H7 (cell line): ENCODE measurements at places on chromosomes 7 and 10.

DNA sequence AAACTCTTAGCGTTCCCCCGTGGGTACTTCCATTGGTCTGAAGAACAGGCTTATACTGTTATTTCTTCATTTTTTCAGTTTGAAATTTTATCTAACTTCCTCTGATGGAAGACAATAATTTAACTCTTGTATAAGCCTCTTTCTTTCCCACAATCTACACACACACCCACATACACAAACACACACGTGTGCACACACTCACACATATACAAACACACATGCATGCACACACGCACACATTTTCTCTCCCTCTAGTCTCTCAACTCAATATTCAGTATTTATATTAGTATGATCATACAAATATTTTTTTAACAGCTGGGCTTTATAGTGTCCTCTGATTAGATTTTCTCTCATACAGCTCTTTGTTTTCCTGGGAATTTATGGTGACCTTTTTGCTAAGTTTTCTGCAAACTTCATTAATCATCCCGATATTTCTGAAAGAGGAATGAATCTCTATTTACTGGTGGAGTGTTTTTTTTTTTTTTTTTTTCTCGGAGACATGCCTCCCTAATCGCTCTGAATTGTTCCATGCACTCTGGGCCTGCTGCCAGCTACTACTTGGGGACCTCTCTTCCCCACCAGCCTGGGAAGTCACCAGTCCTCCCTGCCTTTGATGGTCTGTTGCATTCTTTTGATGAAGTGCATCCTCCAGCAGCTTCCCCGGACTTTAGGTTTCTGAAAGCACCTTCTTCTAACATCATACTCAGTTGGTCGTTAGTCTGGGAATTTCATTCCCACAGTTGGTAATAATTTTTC, 75.5 kb downstream of the ZNF777 start:
- DNase-seq: no peak

DNA sequence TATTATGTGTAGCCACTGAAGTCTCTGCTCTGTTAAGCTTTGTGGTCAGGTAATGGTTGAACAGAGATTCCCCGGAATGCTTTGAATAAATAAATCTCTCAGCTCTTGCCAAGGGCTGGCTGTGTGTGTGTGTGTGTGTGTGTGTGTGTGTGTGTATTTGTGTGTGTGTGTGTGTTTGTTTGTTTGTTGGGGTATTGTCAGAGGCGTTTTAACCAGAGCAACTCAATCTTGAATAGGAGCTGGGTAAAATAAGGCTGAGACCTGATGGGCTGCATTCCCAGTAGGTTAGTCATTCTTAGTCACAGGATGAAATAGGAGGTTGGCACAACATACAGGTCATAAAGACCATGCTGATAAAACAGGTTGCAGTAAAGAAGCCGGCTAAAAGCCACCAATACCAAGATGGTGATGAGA, 256.2 kb upstream of the CACNA2D1 start:
- DNase-seq: no peak

DNA sequence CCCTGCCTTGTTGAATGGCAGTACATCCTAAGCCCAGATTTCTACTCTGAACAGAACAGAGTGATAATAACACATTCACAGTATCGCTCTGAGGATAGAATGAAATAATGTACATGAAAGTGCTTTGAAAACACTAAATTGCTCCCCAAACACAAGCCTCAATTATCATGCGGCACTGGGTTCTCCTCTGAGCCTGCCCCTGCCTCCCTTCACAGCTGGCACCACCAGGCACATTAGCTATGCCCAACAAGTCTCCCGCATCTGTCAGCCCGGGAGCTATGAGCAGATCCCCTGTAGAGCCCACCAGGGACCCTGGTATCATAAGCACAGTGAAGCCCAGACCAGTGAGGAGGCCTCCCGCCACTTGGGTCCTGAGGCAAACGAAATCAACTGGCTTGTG, 405.5 kb downstream of the GRID1 start:
- DNase-seq: no peak

DNA sequence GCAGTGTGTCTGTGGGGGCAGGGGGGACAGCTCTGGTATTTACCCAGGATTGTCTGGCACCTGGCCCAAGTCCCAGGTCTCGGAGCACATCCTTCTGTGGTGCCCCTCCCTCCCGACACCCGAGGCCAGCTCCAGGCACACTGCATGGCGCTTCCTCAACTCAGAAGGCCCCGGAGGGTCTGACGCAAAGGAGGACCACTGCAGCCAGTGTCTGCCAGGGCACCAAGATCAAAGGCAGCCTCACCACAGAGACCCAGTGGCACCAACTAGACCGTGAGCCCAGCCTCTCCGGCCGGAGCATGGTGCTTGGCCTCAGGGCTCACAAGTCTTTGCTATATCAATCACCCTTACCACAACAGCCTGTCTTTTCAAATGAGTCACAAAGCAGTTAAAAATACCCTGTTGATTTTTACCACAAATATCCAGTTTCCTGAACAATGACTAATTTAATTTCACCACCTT, 99.3 kb upstream of the DDC start:
- DNase-seq: no peak

DNA sequence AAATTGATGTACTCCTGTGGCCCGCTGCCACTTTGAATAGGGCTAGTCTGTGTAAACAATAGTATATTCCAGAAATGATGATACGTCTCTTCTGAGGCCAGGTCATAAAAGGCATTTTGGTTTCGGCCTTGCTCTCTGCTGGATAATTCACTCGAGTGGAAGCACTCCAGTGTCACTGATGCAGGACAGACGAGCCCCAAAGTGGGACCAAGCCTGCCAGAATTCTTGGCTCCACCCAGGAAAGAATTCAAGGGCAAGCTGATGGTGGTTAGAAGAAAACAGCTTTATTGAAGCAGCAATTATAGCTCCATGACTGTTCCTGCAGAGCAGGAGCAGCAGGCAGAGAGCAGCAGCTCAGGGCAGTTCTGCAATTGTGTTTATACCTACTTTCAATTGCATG, 717.6 kb downstream of the GRM8 start:
- no peak for DNase-seq

GRCh38 chr10:119461380-119461779, 81.1 kb downstream of the RGS10 start:
- DNase-seq: no peak

DNA sequence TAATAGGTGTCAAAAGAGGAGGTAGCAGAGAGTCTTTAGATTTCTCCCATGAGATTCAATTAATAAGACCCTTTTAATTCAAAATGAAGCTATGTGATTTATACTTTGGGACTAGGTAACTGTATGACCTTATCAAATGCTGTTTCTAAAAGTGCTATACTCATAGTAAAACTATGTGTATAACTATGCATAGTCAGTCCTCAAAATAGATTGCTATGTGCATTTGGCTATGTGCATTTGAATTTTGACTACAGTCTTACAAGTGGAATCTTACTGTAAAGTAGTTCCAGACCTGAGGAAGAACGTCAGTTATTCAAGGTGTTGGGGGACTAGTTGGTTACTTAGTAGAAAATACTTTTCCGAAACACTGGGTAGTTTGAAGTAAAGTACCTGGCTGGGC, 36.9 kb downstream of the ADD3 start:
- no peak for DNase-seq

DNA sequence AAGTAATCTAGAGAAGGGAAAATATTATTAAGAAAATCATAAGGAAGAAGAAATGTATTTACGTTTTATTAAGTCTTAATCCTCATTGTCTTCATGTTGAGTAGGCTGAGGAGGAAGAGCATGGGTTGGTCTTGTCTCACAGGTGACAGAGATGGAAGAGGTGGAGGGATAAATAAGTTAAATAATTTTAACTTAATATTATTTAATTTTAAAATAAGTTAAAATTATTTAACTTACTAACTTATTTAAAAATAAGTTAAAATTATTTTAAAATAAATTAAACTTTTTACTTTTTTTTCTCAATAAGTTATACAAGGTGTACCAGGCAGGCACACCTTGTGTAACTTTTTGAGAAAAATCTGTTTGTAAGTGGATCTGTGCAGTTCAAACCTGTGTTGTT, 36.6 kb downstream of the STK31 start:
- no peak for DNase-seq

DNA sequence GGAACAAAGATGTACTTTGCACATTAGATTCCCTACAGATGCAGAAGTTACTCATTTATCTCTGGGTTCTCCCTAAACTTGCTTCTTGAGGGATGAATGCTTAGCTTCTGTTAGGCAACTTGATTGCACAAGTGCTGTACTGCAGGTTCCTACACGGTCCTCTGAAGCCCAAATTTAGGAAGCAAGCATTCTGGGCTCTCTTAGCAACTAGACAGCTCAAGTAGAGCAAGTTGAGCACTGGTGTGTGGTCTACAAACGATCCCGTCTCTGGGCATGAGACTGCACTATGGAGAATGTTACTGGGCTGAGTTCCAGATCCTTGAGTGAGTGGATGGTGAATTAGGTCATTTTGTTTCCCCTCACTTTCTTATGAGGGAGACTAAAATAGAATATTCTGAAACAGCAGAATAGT, 14.3 kb downstream of the SEMA3D start:
- DNase-seq: no peak

DNA sequence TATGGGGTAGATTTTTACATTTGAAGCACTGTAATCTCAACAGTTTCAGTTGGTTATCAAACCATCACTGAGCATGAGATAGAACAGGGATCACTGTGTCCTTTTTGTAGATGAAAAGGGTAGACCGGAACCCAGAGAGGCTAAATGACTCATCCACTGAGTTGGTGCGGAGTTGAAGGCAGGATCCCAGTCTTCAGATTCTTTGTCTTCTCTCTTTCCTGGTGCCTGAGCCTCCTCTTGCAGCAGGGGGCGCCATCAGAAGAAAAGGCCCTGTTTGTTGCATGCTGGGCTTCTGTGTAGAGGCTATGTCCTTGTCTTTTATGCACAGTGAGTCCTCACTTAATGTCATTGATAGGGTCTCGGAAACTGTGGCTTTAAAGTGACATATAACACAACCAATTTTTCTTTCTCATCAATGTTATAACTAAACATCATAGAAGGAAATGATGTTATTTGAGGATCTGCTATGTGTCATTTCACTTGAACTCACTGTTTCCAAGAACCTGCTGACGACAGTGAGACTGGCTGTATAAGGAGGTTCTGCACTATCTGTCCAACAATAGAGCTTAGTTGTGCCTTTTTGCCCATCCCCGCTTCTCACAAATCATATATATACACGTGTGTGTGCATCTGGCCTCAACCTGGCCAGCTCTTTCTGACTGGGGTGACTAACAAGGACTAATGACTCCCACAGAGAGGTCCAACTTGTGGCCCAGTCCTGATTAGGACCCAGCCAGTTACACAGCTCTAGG, 14.3 kb downstream of the ZNF282 start:
- peak; percentile 94 for DNase-seq
